ENCODE measurements at places on chromosomes 7 and 10. TPM values are rescaled to one million over a fixed set of nuclear protein-coding genes. Genes with fewer than 3 reads are reported as not detected.

Gene ANAPC16
- 83.8 TPM for total RNA-seq

GRCh38 chr7:28625432-28625831, 213.1 kb downstream of the CREB5 start:
- no peak for DNase-seq

Gene OR6V1
- total RNA-seq: not detected

DNA sequence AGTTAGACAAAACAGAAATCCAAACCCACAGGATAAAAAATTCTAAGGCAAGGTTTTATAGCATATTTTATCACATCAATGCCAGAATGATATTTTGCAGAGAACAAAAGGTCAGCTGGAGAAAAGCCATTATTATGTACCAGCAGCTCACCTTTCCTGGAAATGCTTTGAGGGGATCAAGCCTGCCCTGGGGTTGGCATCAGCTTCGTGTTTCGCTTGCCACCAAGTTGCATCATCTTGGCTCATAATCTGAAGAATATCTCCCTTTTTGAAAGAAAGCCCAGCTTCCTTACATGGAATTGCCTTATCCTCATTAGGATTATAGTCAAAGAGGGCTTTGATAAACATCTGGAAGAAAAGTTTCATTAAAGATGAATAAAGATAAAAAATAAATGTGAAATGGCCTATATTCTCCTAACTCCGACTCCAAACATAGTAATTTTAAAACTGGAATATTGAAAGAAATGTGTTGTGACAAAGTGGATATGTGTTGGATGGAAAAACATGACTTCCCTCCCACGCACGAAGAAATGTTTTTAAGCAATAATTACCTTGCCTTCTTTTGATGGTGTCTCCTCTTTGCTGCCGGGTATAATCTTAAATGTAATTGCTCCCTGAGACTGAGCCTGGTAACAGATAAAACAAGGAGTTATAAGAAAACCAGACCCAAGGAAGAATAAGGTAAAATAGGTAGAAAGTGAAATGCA, 121.3 kb upstream of the ODAD2 start:
- no peak for DNase-seq

GRCh38 chr10:57818522-57818921, 449.2 kb downstream of the IPMK start:
- DNase-seq: no peak

DNA sequence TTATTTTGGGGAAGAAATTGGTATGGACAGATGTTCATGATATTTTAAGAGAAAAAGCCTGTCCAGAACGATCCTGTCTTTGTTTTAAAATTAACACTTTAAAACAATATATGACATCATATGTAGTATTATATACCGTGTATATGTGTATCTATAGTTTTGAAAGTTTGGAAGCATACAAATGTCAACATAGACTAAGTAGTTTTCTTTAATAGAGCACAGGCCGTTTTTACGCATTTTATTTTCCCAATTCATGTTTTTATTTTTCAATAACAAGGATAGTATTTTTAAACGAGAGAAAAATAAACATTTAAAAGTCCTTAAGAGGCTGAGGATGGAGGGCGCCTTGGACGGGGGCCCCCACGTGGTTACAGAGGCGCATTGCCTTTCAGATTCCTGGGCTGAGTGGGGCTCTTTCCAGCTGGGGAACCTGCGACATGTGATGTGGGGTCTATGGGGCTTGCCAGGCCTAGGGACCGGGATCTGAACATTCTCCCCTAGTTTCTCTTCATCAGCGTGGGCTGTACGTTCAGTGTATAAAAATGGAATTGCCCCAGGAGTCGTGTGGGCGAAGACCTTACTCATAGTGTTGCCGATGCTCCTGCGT, 127.8 kb upstream of the ZNF746 start:
- peak; percentile 73 for DNase-seq

Gene UBTD1
- total RNA-seq: 2.4 TPM

DNA sequence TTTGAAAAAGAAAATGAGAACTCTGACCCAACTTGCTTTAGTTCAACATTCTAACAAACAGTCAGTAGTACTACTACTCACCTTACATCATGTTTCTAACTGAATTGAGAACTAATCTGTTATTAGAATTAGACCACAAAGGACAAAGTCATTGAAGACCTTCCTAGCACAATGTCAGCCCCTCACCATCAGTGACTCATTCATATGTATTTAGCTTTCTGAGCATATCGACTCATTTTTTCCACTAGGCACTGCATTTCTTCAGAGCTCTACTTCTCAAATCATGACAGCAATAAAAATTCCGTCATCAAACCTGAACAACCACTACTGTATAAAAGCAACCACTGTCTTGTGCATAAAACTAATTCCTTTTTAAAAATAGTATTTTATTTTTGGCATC, 4.4 kb upstream of the LRRN3 start:
- no peak for DNase-seq

DNA sequence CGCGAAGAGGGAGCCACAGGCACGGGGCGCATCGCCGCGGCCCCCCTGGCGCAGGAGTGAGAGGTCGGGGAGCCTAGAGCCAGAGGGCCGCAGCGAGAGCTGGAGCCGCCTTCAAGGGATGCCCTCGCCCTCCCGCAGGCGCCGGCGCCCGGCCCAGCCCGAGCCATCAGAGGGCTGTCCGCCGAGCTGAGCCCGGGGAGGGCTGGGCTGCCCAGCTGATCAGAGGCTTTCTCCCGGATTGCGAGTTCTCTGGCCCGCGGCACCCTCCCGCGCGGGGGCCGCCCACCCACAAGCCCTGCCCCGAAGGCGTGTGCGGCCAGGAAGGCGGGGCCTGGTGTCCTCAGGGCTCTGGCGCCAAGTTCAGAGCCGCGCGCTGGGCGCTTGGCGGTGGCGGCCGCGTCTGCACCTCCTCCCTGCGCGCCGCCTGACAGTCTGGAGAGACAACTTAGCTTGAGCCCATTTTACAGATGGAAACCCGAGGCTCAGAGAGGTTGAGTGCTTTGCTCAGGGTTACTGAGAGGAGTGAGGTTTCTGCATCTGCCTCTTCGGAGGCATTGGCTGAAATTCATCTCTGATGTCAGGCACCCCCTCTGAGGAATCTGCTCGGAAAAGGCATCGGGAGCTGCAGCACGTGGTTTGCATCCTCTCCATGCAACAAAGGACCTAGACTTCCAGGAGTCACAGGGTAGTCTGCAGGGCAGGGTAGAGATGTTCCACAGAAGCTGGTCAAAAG, 3.8 kb upstream of the ANTXRL start:
- peak; percentile 88 for DNase-seq

Gene COL26A1
- total RNA-seq: not detected

GRCh38 chr10:63591600-63592379, 70.6 kb downstream of the REEP3 start:
- DNase-seq: no peak

GRCh38 chr10:44380829-44381600, 3.9 kb downstream of the CXCL12 start:
- peak; percentile 12 for DNase-seq
